ENCODE measurements at places on chromosomes 1 and 21.

- DNase-seq, result no peak
Observed at GRCh38 chr1:59685101-59685500, 129.6 kb upstream of the HOOK1 start.

DNA sequence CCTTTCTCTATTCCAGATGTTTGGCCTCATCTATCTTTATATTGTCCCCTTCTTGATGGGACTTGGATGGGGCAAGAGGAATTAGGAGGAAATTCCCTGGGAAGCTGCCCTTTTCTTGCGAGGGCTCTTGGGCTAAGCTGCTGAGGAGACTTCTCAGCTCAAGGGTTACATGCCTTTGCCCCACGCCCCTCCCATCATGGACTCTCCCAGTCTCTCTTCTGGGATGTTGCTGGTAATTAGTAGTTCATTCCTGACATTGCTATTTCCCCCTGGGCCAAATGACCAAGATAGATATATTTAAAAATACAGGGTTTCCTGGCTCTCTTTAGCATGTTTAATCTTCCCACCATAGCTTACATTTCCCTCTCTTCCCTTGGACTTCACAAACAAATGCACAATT, 90.6 kb upstream of the RALGPS2 start:
- no peak for DNase-seq

DNA sequence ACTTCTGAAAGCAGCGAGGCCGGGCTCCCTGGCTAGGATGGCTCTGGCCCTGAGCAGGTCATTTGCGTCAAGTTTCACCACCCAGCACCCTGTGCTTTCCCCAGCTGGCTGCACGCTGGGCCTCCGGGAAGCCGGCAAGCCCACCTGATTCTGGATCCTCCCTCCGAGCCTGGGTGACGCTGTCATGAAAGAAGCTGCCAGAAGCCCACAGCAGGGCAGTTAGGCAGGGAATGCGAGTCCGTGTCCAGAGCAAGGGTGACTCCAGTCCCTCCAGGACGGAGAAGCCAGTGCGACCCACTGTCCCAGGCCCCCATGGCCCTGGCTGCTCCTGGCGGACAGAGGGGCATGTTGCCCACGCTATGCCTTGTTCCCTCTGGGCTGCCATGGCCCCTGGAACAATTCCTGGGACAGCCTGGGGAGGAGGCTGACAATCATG, 44.4 kb upstream of the PCBP3 start:
- no peak for DNase-seq

DNA sequence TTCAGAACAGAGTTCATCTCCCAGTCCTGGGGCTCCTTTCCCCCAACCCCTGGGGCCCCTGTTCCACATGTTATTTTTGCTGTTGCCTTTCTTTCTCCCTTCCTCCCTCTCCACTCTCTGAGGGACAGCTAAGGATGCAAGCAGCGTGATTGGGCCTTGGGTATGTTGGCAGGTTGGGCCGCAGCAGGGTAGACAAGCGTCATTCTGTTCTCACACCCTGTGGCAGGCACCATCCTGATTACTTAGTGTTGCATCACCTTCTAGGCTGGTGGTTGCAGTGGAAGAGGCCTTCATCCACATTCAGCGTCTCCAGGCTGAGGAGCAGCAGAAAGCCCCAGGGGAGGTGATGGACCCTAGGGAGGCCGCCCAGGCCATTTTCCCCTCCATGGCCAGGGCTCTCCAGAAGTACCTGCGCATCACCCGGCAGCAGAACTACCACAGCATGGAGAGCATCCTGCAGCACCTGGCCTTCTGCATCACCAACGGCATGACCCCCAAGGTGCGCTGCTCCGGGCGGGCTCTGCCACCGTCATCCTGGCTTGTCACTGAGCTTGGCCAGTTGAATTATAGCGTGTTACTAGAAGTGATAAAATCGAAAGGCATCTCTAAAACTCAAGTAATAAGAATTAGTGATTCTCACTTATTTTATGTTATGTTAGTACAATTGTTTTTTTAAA, 43.4 kb downstream of the VANGL1 start:
- no peak for DNase-seq

GRCh38 chr1:100390531-100390930, 38.2 kb downstream of the CDC14A start:
- DNase-seq, result no peak

- DNase-seq, result no peak
Observed at GRCh38 chr1:165905853-165906252, 78.4 kb downstream of the UCK2 start.

- DNase-seq, result no peak
Observed at GRCh38 chr1:234871710-234872271, 256.8 kb downstream of the TOMM20 start.
